SK-N-SH (cell line): ENCODE measurements at places on chromosomes 4 and X. TPM values are rescaled to one million over a fixed set of nuclear protein-coding genes. Genes with fewer than 3 reads are reported as not detected.

The MAGEA10 gene
- polyA plus RNA-seq = 49.8 and 74.0 TPM in 2 replicates

The LDB2 gene
- polyA plus RNA-seq = 11.0 and 18.5 TPM in 2 replicates

DNA sequence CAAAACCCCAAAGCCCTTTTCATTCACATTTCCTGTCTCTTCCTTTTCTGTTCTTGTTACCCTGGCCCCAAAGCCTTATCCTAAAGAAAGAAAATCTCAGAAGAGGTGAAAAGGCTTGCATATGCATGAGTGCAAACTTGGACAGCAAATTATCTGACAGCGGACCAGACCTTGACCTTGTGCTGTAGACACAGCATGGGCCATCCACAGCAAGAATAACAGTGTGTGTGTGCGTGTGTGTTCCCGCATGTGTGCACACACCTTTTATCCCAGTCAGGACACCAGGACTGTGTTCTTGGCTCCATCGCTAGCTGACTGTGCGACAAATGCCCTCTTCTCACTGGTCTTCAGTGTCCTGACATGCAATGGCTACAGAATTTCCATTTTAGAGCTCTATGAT lies 35.3 kb downstream of the ZBTB49 start:
- H3K4me3 ChIP-seq = no peak overlapping the region
- H3K36me3 ChIP-seq = peaks cover 3% of the 10 kb centered on the region
- H3K4me1 ChIP-seq = no peaks in the 10 kb centered on the region; the same call in 1 of the 2 replicates
- H3K27ac ChIP-seq = no peak overlapping the region

The TCEAL7 gene
- 20.2 and 26.0 TPM in 2 replicates for polyA plus RNA-seq

The AVPR2 gene
- polyA plus RNA-seq = not detected in 2 replicates

DNA sequence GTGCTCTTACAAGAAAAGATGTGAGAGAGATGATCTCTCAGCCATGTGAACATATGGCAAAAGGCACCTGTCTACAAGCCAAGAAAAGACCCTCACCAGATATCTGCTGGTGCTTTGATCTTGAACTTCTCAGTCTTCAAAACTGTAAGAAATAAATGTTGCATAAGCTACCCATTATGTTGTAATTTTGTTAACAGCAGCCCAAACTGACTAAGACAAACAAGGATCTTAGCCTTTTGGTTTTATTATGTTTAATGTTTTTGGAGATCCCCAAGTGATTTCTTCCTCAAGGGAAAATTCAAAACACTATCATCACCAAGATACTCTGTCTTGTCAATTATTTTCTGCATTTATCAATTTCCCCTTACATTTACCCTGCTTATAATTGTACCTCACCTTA lies 21.8 kb upstream of the CCNI start:
- no peak overlapping the region for H3K27ac ChIP-seq
- H3K27me3 ChIP-seq = no peaks in the 10 kb centered on the region
- no peaks in the 10 kb centered on the region for H3K36me3 ChIP-seq
- no peak for DNase-seq
- no peak overlapping the region for H3K4me3 ChIP-seq
- peaks cover 6% of the 10 kb centered on the region; the same call in 1 of the 2 replicates for H3K4me1 ChIP-seq

GRCh38 chr4:169984173-169984572 lies 42.0 kb downstream of the MFAP3L start:
- no peaks in the 10 kb centered on the region for H3K36me3 ChIP-seq
- H3K4me3 ChIP-seq = no peak overlapping the region
- no peak for DNase-seq
- H3K4me1 ChIP-seq = peaks cover 16% of the 10 kb centered on the region
- H3K27ac ChIP-seq = no peak overlapping the region

GRCh38 chr4:158597879-158598596 lies 73.6 kb downstream of the C4orf46 start:
- H3K27me3 ChIP-seq = no peaks in the 10 kb centered on the region
- no peaks in the 10 kb centered on the region for H3K4me1 ChIP-seq
- no peak for DNase-seq
- H3K4me3 ChIP-seq = no peak overlapping the region
- no peaks in the 10 kb centered on the region for H3K36me3 ChIP-seq

The EMCN gene
- polyA plus RNA-seq = 0.30 and 0.62 TPM in 2 replicates

DNA sequence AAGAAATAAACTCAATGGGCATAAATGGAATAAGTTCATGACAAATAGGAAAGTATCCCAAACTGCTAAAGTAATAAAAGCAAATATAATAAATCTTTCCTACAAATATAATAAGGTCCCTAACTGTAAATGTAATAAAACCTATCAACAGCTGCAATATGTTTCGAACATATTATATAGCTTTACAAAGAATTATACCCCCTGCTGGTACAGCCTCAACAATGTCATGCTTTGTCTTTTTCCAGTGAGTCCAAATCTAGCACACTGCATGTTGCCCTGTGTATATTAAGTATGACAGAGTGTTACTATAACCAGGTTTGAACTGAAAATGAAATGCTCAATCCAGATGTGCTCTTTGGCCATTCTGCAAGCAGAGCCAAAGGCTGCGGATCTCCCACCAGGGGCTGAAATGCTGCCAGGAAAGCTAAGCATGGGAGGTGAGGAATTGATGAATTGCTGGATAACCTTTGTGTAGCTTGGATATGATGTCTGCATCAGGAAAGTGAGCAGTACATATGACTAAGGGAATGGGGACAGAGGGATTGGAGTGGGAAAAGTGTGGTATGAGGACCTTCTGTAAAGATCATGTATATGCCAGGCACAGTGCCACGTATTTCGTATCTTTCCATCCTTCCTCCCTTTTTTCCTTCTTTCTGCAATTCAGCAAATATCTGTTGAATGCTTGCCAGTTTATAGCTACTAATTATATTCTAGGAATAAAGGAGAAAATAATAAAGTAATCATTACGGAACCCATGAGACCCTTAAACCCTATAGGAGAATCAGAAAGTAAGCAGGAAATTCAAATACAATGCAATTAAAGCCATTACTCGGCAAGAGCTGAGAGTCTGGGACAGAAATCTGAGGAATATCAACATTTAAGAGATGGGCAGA lies 954.6 kb upstream of the LCORL start:
- no peak for DNase-seq
- no peaks in the 10 kb centered on the region for H3K4me1 ChIP-seq
- no peak overlapping the region for H3K4me3 ChIP-seq
- H3K27ac ChIP-seq = no peak overlapping the region
- H3K27me3 ChIP-seq = no peaks in the 10 kb centered on the region

DNA sequence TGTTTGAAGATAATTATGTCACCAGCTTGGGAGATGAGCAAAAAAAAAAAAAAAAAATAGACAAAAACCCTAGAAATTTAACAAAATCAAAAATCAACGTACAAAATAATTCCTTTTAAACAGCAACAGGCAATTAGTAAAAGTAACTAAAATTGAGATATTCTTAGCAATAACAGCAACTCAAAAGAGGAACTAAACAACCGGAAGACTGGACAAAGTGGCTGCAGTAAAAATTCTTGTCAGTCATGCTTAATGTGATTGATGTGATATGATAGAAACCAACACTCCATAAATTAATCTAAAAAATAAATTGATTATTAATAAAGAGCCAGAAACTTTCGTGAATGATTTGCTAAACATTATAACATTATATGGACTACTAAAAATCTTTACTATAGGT lies 1534.6 kb upstream of the AGA start:
- no peak overlapping the region for H3K4me3 ChIP-seq
- no peaks in the 10 kb centered on the region for H3K27me3 ChIP-seq
- no peaks in the 10 kb centered on the region for H3K4me1 ChIP-seq
- H3K27ac ChIP-seq = no peak overlapping the region
- DNase-seq = no peak
- no peaks in the 10 kb centered on the region for H3K36me3 ChIP-seq

- no peaks in the 10 kb centered on the region for H3K4me1 ChIP-seq
- no peaks in the 10 kb centered on the region for H3K36me3 ChIP-seq
- no peak overlapping the region for H3K27ac ChIP-seq
These were observed 314.9 kb downstream of the ADGRL3 start for GRCh38 chr4:61514991-61515390.

DNA sequence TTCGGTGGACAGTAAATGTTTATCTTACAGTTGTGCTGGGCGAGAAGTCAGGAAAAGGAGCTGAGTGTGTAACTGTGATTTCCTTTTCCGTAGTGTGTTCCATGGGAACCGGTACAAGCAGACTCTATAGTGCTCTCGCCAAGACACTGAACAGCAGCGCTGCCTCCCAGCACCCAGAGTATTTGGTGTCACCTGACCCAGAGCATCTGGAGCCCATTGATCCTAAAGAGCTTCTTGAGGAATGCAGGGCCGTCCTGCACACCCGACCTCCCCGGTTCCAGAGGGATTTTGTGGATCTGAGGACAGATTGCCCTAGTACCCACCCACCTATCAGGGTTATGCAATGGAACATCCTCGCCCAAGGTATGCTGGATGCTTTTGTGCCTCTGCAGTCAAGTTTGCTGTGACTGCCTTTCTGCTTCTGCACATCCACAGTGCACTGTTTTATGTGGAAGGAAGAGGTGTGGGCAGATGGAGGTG lies 27.4 kb downstream of the NOCT start:
- no peak overlapping the region for H3K27ac ChIP-seq
- peaks cover 54% of the 10 kb centered on the region for H3K36me3 ChIP-seq
- H3K27me3 ChIP-seq = no peaks in the 10 kb centered on the region
- H3K4me1 ChIP-seq = no peaks in the 10 kb centered on the region

The GPR78 gene
- not detected in 2 replicates for polyA plus RNA-seq
